ENCODE measurements at places on chromosomes 4 and X.

DNA sequence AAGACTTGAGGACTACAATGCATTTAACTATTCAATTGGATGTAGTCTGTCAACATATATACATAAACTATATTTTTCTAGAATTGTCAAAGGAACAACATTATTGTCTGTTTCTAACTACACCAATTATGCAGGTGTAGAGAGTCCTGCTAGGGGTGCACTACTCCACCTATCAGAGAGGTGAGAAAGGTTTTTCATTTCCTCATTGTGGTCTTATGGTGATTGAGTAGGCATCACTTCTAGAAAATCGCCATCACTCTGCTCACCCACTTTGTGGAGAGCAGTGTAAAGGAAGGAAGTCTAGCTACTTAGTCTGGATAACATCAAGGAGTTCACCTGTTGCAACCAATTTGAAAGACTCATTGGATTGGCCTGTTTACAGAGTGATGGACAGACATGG, 4.4 kb upstream of the ADH1C start:
- no peak for DNase-seq

GRCh38 chrX:154313147-154313546, 17.6 kb downstream of the TKTL1 start:
- no peak for DNase-seq

GRCh38 chr4:149987330-149988086, 90.7 kb upstream of the DCLK2 start:
- no peak for DNase-seq

GRCh38 chrX:98924511-98924910, 1485.6 kb downstream of the PCDH19 start:
- DNase-seq: no peak

DNA sequence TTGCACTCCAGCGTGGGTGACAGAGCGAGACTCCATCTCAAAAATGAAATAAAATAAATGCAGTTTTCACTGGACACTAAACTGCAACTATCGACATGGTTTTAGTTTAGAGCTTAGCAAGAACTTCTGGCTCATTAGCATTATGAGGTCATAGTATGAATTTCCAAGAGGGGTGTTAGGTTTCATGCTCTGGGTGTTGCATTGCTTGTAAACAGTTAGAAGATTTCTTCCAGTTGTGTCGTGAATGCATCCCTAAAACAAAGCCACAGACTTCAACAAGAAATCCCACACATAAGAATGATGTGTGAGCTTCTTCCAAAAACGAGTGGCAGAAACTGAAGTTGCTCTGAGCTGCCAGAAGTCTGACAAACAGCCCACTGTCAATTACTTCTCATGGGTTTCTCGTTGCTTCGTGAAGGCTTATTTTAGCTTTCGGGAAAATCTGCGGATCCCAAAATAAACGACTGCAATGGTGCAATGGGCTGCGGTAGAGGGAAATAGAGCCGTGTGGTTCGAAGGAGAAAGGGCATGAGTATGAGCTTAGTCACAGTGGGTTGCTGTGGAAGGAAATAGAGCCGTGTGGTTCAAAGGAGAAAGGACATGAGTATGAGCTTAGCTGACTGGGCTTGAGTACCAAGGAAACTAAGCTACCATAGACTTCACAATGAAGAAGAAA, 354.9 kb downstream of the DHRSX start:
- DNase-seq: no peak

GRCh38 chr4:119048446-119048845, 87.2 kb upstream of the MYOZ2 start:
- DNase-seq: no peak

- no peak for DNase-seq
These were observed 33.1 kb upstream of the GK start for GRCh38 chrX:30620125-30620524.

- DNase-seq: no peak
These were observed 111.2 kb upstream of the TECRL start for GRCh38 chr4:64520421-64520820.

DNA sequence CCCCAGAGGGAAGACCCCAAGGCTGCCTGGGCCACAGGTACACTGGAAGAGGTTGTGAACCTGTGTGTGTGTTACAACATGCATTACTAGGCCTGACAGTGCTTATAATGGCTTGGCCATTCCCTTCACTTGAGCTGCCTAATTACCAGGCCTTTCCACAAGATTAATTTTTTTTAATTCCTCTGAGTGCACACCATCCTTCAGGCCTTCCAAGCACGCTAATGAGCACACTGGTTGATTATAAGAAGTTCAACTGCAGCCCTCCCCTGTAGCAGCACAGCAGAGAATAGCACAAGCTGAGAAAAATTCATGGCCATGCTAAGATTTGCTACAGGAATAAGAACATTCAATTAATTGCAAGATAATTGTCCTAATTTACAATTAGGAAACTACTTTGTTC, 2.2 kb upstream of the SUPT20HL2 start:
- no peak for DNase-seq

GRCh38 chr4:148057984-148058859, 326.3 kb downstream of the ARHGAP10 start:
- DNase-seq: no peak

DNA sequence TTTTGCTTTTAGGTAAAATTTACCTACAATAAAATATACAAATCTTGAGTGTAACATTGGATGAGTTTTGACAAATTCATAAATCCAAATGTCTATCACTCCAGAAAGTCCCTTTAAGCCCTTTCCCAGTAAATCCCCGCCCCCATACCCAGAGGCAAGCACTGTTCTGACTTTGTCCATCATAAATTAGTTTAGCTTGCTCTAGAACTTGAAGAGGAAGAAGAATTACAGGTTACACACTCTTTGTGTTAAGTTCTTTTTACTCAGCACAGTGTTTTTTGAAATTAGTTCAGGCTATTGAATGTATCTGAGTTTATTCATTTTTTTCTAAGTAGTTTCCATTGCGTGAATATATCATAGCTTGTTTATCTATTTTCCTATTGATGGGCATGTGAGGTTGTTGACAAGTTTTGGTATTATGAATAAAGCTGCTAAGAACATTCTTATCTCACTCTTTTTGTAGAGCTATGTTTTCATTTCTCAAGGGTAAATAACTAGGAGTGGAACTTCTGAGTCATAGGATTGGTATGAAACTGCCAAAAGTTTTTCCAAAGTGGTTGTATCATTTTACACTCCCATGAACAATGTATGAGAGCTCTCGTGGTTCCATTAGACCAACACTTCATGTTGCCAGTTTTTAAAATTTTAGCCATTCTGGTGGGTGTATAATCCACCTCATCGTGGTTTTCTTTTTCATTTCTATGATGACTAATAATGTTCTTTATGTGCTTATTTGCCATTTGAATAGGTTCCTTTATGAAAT, 22.4 kb upstream of the HPSE start:
- no peak for DNase-seq

DNA sequence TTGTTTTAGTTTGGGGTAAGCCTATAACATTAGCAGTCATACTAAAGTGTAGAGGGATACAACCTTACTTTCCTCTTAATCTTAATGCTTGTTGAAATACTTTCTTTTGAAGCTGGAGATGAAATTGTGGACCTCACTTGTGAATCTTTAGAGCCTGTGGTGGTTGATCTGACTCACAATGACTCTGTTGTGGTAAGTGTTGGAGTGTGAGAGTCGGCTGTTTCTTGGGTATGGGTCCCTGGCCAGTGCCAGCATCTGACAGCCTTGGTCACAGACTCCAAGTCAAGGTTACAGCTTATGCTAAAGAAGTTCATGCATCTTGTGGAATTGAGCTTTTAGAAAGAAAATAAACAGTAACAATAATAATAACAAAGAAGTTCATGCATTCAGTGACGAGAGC, 31.6 kb downstream of the RNF4 start:
- DNase-seq: no peak

All from activated CD8-positive, alpha-beta memory T cell treated with anti-CD3 and anti-CD28 coated beads for 4 hours (primary cell).